D341Med (cell line): ENCODE measurements at places on chromosomes 1 and 21.

DNA sequence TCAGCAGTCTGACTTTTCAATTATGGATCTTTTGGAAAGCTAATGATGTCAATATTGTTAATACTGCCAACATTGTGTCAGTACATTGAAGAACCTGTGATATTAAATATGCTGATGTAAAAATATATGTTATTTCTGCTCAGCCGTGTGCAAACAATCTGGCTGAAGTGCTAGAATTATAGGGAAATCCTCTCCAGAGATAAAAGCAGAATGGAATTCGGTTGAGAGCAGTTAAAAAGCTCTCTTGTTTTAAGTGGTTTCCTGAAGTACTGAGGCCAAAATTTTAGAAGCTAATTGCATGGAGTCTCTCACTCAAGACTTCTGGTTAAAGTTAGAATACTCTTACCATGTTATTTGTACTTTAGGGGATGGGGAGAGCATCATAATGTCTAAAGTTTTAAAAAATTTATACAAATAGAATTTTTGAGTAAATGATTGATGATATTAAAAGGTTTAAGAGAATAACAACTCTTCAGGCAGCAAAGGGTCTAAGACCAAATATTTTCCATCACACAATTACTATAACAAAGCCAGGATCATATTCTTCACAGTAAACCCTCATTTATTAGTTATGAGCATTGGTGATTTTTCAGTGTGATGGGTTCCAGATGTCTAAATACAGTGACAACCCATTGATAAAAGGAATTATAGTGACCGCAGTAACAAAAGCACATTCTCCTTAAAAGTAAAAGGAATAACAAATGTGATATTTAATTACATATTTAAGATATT, 834.2 kb upstream of the CXADR start:
- DNase-seq, result no peak

DNA sequence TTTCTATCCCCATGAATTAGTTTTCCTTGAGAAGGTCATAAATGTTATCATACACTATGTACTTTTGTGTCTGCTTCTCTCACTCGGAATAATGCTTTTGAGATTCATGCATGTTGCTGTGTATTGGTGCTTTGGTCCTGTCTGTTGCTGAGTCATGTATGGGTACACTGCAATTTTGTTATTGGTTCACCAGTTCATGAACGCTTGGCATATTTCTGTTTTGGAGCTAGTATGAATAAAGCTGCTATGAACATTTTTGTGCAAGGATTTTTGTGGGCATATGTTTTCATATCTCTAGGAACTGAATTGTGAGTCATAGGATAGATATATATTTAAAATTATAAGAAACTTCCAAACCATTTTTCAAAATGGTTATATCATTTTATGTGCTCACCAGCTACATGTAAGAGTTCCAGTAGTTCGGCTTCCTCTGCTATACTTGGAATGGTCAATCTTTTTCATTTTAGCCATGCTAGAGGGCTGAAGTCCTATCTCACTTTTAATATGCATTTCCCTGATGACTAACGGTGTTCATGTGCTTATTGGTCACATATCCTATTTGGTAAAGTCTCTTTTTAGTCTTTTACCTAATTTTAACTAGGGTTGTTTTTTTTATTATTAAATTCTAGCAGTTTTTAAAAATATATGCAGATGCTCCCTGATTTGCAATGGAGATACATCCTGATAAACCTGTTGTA, 38.2 kb downstream of the ETS2 start:
- no peak for DNase-seq

DNA sequence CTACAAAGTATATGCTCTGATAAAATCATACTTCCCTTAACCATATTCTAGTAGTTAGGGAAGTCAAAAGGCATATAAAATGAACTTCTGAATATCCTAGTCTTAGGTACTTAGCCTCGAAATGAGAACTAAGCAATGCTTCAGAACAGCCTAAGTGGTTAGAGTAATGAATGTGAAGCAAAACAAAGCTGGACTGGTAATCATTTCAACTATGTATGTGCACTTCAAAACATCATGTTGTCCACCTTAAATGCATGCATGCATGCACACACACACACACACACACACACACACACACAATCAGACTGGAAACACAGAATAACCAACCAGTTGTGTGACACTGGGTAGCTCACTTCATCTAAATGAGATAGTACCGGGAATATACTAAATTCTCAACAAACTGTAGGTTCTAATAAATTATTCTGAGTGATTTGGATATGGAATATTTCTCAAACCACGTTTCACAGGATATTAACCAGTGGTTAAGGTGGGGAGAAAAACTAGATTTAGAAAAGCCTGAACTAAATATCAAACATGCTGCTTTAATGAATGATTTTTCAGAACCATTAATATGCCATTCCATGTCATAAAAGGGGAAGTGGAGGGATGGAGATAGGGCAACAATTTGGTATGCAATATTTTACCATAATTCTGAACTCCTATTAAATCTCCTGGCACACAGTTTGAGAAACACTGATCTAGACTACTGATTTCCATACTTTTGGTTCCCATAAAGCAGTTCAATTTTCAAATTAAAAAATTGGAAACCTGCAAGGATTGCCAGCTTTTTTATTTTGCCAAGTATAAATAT, 19.5 kb downstream of the RNF115 start:
- no peak for DNase-seq

GRCh38 chr1:200965111-200965805, 58.3 kb downstream of the KIF21B start:
- peak; percentile 31 for DNase-seq

- no peak for DNase-seq
Measured at GRCh38 chr1:14961661-14962267, 191.8 kb upstream of the TMEM51 start.

- no peak for DNase-seq
Measured at GRCh38 chr1:113434081-113434873, 44.0 kb downstream of the MAGI3 start.

GRCh38 chr21:43743947-43744346, 25.0 kb downstream of the PDXK start:
- no peak for DNase-seq

GRCh38 chr1:100396651-100397050, 44.3 kb downstream of the CDC14A start:
- DNase-seq, result no peak

DNA sequence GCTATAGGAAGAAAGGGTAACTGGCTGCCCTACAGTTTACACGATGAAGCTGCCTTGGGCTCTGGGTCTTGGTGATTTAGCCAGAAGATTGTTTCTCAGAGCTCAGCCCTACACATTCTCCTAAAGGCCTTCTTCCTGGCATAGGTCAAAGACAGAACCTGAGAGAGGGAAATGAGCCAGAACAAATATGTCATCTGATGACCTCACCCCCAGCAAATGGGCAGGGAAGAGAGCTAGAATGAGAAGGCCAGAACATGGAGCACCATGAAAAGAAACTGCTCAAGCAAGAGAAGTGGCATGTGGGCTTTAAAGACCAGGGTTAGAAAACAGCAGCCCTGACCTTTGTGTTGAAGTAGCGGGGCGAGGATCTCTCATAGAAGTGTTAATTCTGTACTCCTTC, 5.5 kb upstream of the ILDR2 start:
- no peak for DNase-seq

- no peak for DNase-seq
Measured at GRCh38 chr1:83692524-83693381, 306.2 kb downstream of the TTLL7 start.

GRCh38 chr1:18535391-18536210, 54.9 kb downstream of the KLHDC7A start:
- DNase-seq, result no peak

DNA sequence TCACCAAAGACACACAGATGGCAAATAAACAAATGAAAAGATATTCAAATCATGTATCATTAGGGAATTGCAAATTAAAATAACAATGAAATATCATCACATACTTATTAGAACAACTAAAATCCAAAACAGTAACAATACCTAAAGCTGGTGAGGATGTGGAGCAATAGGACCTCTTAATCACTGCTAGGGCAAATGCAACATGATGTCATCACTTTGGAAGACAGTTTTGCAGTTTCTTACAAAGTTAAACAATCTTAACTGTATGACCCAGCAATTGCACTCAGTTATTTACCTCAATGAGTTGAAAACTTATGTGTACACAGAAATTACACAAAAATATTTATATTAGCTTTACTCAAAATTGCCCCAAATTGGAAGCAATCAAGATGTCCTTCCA, 47.3 kb downstream of the SELENOF start:
- DNase-seq, result no peak

- DNase-seq, result no peak
Measured at GRCh38 chr1:52423771-52424170, 19.4 kb downstream of the PRPF38A start.

- DNase-seq, result no peak
Measured at GRCh38 chr1:7447093-7447492, 324.0 kb upstream of the VAMP3 start.

- no peak for DNase-seq
Measured at GRCh38 chr21:41641821-41642701, 124.8 kb downstream of the RIPK4 start.

- no peak for DNase-seq
Measured at GRCh38 chr1:15077384-15077783, 76.2 kb upstream of the TMEM51 start.

DNA sequence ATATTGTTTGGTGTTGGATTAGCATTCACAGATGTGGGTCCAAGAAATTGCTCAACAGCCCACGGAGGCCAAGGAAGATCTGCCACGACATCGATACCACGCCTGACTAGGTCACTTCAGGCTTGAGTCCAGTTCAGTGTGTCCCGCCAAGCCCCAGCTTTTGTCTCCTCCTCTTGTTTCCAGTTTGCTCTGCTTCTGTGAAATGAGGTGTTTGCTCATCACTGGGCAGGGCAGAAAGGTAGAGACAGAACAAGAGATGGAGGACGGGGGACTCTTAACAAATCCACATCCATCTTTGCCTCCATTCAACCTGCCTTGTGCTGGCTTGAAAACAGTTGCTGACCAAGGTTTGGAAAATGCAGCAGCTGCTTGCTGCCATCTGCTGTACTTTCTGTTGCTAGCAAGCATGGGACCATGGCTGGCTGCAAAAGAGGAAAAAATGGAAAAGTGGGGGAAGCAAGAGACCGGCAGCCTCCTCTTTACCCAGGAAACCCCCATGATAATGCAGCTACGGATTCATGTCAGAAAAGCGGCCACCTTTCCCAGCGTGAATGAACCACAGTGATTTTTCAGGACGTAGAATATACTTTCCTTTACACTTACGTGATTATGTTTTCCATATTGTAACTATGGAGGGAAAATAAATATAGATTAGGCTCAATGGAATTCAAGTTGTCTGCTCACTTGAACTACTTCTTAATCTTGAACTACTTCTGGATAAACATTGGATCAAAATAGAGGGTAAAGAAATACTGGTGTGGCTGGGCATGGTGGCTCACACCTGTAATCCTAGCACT, 80.2 kb upstream of the GREM2 start:
- peak; percentile 73 for DNase-seq

- DNase-seq, result no peak
Measured at GRCh38 chr1:34137411-34137810, 27.6 kb downstream of the CSMD2 start.

GRCh38 chr1:187264995-187265602, 436.4 kb downstream of the PLA2G4A start:
- DNase-seq, result peak; percentile 63

DNA sequence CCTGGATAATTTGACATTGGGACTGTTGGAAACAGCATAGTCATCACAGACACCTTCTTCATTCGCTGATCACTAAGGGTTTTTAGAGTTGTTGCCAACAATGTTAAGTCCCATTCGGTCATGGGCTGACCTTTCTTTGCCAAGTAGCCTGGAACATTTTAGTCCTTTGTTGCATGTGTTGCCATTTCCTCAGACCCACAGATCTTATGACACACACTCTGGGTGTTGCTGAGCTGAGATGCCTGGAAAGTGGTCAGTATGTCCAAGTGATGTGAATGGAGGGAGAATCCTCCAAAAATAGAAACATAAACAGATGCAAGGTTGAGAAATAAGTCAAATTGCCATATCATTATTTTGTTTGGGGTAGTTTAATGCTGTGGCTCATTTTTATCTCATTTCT, 61.5 kb upstream of the GJA5 start:
- no peak for DNase-seq
